Transverse colon (tissue), 4 donors: ENCODE measurements at places on chromosomes 5 and 9.

DNA sequence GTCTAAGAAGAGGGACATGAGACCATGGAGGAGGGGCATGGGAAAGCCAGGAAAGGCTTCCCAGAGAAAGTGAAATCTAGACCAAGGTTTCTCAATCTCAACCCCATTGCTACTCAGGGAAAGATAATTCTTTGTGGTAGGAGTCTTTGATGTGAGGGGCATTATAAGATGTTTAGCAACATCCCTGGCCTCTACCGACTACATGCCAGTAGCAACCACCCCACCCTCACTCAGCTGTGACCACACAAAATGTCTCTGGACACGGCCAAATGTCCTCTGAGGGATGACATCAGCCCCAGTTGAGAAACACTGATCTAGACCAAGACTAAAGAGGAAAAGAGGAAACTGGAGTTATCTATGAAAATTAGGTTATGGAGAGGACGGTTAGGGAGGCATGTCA lies 298.5 kb upstream of the KIF2A start:
- DNase-seq = no peak

GRCh38 chr5:115313052-115313451 lies 16.6 kb upstream of the CCDC112 start:
- DNase-seq = no peak

- DNase-seq = no peak
These were observed 461.3 kb upstream of the CLINT1 start for GRCh38 chr5:158320178-158320674.

GRCh38 chr9:133126697-133127339 lies 5.8 kb upstream of the RALGDS start:
- peak; percentile 12 for DNase-seq

GRCh38 chr9:1775230-1775629 lies 239.9 kb upstream of the SMARCA2 start:
- DNase-seq = no peak
